Activated naive CD8-positive, alpha-beta T cell treated with anti-CD3 and anti-CD28 coated beads, Interleukin-2, amount 10 ng/mL, durations not matched to agents 7 days and 5 days (primary cell): ENCODE measurements at places on chromosomes 5 and 9.
A peak's percentile ranks its signal among the peaks of the same experiment; 100 is the strongest.

GRCh38 chr9:129351642-129352145, 173.6 kb upstream of the IER5L start:
- no peaks in the 10 kb centered on the region for H3K36me3 ChIP-seq
- no peak for DNase-seq
- H3K27me3 ChIP-seq, result peaks cover 10% of the 10 kb centered on the region
- H3K4me1 ChIP-seq, result peaks cover 3% of the 10 kb centered on the region
- H3K27ac ChIP-seq, result peak overlapping the region; percentile 4

GRCh38 chr5:139376364-139376763, 6.7 kb downstream of the SLC23A1 start:
- H3K4me1 ChIP-seq, result peaks cover 21% of the 10 kb centered on the region
- no peak overlapping the region for H3K4me3 ChIP-seq
- no peak for DNase-seq

GRCh38 chr5:176157656-176158055, 80.6 kb upstream of the SIMC1 start:
- DNase-seq, result no peak
- peaks cover 17% of the 10 kb centered on the region for H3K27me3 ChIP-seq
- no peak overlapping the region for H3K27ac ChIP-seq
- H3K4me1 ChIP-seq, result no peaks in the 10 kb centered on the region

- H3K27me3 ChIP-seq, result no peaks in the 10 kb centered on the region
- H3K27ac ChIP-seq, result no peak overlapping the region
- no peaks in the 10 kb centered on the region for H3K36me3 ChIP-seq
- DNase-seq, result no peak
Measured at GRCh38 chr5:28234356-28234968, 1196.1 kb upstream of the CDH9 start.

DNA sequence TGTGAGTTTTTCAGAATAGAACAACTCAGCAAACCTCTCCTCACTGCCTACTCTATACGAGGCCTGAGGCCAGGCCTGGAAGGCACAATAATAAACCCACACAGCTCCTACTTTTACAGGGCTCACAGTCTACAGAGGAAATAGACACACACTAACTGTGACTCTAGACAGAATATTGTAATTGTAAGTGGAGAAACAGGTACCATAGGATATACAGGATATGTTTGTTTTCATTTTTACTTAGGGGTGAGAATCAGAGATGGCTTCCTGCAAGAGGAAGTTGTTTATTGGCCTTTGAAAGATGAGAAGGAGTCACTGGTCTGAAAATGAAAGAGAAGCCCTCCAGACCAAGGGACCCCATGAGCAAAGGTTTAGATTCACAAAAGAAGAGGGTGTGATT, 35.8 kb upstream of the TGFBR1 start:
- H3K27me3 ChIP-seq, result no peaks in the 10 kb centered on the region
- peak overlapping the region; percentile 18 for H3K4me3 ChIP-seq
- H3K4me1 ChIP-seq, result peaks cover 38% of the 10 kb centered on the region
- DNase-seq, result no peak
- peaks cover 18% of the 10 kb centered on the region for H3K36me3 ChIP-seq

GRCh38 chr5:12246036-12246435, 341.8 kb upstream of the CTNND2 start:
- H3K4me3 ChIP-seq, result no peak overlapping the region
- no peak overlapping the region for H3K27ac ChIP-seq
- no peaks in the 10 kb centered on the region for H3K4me1 ChIP-seq
- no peaks in the 10 kb centered on the region for H3K27me3 ChIP-seq
- DNase-seq, result no peak
- H3K36me3 ChIP-seq, result no peaks in the 10 kb centered on the region

GRCh38 chr5:3639175-3639574, 43.5 kb downstream of the IRX1 start:
- H3K27ac ChIP-seq, result no peak overlapping the region
- H3K4me3 ChIP-seq, result no peak overlapping the region
- DNase-seq, result no peak
- H3K36me3 ChIP-seq, result no peaks in the 10 kb centered on the region
- H3K4me1 ChIP-seq, result no peaks in the 10 kb centered on the region
- no peaks in the 10 kb centered on the region for H3K27me3 ChIP-seq

- no peaks in the 10 kb centered on the region for H3K36me3 ChIP-seq
- peaks cover 6% of the 10 kb centered on the region for H3K27me3 ChIP-seq
- no peak for DNase-seq
- H3K27ac ChIP-seq, result no peak overlapping the region
Measured at GRCh38 chr5:7827610-7828009, 23.3 kb downstream of the CFAP90 start.

DNA sequence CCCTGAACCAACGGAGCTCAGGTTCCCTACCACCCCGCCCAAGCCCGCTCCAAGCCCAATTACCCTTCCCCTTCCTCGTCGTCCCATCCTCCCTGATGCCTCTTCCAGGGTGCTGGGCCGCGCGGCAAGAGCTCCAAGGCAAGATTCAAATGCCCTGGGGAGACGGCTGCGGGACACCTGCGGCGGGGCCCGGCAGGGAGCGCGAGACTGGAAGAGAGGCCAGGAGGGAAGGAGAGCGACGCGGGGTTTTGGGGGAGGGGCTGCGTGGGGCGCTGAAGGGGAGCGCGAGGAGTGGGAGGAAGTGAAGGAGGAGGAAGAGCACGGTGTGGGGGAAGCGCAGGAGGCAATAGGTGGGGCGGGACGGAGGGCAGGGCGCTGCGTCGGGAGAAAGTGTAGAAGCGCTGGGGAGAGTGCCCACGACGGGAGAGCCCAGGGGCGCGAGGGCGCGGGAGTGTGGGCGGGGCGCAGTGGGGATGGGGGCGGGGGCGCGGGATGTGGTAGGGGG, 975 bp upstream of the NXNL2 start:
- H3K4me3 ChIP-seq, result peak overlapping the region; percentile 37
- no peak for DNase-seq
- no peak overlapping the region for H3K27ac ChIP-seq
- H3K27me3 ChIP-seq, result peaks cover 72% of the 10 kb centered on the region

DNA sequence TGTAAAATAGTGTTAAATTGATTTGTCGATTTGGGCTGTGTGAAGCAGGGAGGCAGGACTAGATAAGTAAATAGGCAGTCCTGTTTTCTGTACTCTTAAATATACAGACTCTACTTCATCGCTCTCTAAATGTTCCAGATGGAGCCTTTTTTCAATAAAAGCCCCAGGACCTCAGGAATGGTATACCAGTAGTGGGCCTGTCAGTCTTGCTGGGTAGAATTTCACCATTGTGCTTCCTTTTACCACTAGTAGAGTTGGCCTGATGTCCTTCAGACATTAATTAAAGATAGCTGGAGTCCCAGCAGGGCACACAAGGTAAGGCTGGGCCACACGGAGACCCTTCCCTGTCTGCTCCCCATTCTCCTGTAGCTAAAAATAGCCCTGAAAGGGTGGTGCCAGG, 6.0 kb downstream of the SNX18 start:
- no peaks in the 10 kb centered on the region for H3K27me3 ChIP-seq
- DNase-seq, result no peak
- peaks cover 33% of the 10 kb centered on the region for H3K4me1 ChIP-seq

GRCh38 chr5:168002116-168002515, 289.3 kb upstream of the WWC1 start:
- H3K36me3 ChIP-seq, result no peaks in the 10 kb centered on the region
- H3K27me3 ChIP-seq, result no peaks in the 10 kb centered on the region
- H3K27ac ChIP-seq, result no peak overlapping the region
- no peak overlapping the region for H3K4me3 ChIP-seq
- H3K4me1 ChIP-seq, result no peaks in the 10 kb centered on the region
- DNase-seq, result no peak

DNA sequence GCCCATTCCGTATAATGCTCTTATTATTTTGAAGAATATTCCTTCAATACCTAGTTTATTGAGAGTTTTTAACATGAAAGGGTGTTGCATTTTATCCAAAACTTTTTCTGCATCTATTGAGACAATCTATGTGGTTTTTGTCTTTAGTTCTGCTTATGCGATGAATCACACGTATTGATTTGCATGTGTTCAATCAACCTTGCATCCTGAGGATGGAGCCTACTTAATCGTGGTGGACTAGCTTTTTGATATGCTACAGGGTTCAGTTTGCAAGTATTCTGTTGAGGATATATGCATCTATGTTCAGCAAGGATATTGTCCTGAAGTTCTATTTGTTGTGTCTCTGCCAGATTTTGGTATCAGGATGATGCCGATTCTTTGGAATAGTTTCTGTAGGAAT, 1070.3 kb upstream of the CDH18 start:
- DNase-seq, result no peak
- no peaks in the 10 kb centered on the region for H3K4me1 ChIP-seq
- H3K27me3 ChIP-seq, result no peaks in the 10 kb centered on the region
- no peak overlapping the region for H3K4me3 ChIP-seq

DNA sequence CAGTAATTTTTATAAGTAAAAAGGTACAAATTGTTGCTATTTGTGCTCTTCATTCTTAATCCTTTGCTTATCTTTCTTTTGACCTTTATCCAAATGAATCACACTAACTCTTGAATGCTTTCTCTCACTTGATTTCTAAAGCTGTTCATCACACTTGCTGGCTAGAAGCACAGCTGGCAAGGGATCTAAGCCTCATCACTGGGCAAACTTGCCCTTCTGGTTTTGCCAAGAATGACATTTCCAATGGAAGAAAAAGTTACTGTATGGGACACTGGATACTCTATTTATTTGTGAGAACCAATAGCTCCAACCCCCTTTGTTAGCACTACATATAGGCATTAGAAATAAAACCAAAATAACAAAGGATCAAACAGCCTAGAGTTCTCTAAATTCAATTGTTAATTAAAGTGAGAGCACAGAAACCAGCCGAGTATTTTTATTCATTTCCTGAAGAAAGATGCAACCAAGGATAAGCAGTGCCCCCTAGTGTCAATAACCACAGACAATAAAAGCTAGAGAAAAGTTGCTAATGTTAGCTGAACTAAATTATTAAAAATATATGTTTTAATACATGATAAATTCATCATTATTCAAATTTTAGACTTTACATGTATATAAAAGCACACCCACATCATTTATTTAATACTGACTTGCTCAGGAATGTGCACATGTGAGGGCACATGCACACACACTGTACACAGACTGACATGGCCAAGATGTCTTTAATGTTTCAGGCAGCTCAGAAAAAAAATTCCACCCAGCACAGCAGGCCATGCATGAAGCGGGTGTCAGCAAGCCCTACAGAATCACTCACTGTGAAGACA, 59.8 kb upstream of the POU5F2 start:
- H3K4me3 ChIP-seq, result no peak overlapping the region
- no peaks in the 10 kb centered on the region for H3K36me3 ChIP-seq
- H3K4me1 ChIP-seq, result no peaks in the 10 kb centered on the region
- H3K27ac ChIP-seq, result no peak overlapping the region
- no peaks in the 10 kb centered on the region for H3K27me3 ChIP-seq

DNA sequence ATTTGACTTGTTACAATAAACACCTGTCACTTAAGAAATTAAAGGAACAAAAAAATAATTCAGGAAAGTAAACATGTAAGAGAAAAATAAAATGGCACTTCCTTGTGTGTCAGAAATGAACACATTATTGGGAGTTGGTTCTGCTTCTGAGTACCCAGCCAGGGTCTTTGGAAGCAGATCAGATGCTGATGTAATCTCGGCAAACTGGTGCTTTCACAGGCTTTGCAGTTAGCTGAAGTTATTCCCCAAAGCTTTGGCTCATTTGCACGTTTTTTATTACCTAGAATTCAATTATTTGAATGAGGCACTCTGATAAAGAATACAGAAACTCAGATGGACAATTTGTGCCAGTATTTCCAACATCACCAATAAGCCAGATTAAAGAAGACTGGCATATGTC, 10.9 kb downstream of the CDH18 start:
- H3K4me1 ChIP-seq, result no peaks in the 10 kb centered on the region
- H3K36me3 ChIP-seq, result no peaks in the 10 kb centered on the region
- H3K27ac ChIP-seq, result no peak overlapping the region
- H3K27me3 ChIP-seq, result no peaks in the 10 kb centered on the region
- H3K4me3 ChIP-seq, result no peak overlapping the region

DNA sequence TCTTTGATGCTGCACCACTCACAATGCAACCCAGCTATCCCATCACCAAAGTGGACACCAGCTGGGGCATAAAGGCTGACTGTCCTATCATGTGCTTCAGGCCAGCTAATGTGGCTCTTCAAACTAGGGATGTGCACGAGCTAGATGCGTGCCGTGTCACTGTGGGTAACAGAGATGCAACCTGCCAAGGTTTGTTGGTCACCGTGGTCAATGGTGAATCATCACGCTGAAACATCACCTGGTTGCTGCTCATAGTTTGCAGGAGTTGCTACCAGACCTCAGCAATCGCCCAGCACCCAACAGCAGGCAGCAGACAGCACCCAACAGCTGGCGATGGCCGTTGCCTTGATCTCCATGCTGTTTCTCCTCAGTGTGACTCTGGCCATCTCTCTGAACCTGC, 2.1 kb upstream of the PCDHGA1 start:
- H3K4me1 ChIP-seq, result peaks cover 5% of the 10 kb centered on the region
- peaks cover 41% of the 10 kb centered on the region for H3K27me3 ChIP-seq
- DNase-seq, result no peak
- no peaks in the 10 kb centered on the region for H3K36me3 ChIP-seq
- H3K4me3 ChIP-seq, result no peak overlapping the region
